Stimulated activated CD8-positive, alpha-beta memory T cell treated with anti-CD3 and anti-CD28 coated beads, Interleukin-4, amount 100 ng/mL, for 1 hour (primary cell): ENCODE measurements at places on chromosomes 7 and 10.

DNA sequence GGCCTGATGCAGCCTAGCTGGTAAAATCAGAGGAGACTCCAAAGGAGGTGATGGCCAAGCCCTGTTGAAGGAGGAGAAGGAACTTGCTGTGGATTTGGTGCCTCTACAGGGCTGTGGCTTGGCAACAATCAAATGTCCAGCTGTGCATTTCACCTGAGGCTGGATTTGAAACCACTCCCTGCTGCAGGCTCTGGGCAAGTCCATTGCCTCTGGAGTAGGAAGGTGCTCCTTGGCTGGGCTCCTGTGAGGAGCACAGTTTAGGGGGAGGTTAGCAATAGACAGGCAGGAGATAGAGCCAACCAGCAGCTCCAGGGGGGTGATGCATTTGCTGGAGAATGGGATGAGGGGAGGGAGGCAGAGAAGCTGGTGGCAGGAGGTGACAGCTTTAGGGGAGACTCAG is 26.5 kb downstream of the CDH23 start:
- no peak for DNase-seq

DNA sequence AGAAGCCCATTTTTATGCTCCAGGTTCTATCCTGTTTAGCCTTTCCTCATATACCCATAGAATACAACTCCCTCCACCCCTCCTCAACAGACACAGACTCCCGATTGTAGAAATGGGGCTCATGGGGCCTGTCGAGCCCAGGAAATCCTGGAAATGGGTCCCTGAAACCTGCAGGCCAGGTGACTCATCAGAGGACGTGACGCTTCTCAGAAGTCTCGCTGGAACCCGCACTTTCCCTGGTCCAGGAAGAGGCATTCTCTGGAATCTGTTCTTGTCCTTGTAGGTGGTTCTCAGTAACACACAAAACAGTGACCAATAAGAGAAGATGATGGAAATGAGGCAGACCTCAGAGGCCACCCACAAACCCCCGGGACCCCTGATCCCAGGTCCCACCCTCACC is 244.8 kb upstream of the PPP2R2D start:
- DNase-seq = no peak

- no peak for DNase-seq
Measured at GRCh38 chr10:101080933-101081931, 19.4 kb downstream of the KAZALD1 start.

DNA sequence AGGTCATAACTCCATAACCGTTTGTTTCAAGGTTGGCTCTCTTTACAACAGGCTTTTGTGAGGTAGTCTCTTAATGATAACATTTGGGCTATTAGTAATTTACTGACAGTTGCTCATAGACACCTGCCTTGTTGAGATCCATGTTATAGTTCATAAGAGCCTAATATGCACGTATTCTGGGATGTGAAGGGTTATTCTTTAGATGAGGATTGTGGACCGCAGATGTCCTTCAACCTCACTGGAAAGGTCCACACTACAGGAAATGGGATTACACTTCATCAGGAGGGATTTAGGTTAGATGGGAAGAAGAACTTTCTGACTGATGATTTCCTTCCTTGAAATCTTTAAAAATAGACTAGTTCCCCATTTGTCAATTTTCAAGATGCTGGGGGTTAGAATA is 62.8 kb downstream of the SAMD9 start:
- DNase-seq = no peak

- no peak for DNase-seq
Measured at GRCh38 chr7:126979722-126980121, 273.0 kb downstream of the GRM8 start.

GRCh38 chr7:67882843-67883242 is 886.2 kb downstream of the TYW1 start:
- DNase-seq = no peak

DNA sequence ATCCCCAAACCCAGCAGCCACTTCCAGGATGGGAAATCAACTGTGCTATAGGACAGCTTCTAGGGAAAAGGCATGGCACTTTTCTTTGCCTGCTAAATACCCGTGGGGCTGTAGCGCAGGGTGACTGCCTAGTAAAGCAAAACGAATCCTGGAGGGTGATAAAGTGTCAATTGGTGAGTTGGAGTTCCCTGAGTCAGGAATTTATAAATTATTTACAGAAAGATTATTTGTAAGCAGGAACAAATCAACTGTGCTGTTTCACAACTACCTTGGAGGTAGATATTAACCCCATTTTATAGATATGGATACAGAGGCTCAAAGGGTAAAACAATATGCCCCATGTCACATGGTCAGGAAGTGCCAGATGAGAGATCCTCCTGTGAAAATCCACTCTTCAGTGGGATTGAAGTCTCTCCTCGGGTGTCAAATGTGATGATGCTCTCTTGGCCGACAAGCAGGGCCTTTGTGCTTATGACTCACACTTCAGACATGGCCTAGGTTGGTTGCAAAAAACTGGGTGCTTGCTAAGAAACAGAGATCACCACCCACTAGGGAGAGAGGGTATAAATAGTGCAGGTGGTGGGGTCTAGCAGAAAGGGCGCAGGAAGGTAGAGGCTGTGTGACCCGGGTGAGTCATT is 383.2 kb upstream of the ZMIZ1 start:
- no peak for DNase-seq

DNA sequence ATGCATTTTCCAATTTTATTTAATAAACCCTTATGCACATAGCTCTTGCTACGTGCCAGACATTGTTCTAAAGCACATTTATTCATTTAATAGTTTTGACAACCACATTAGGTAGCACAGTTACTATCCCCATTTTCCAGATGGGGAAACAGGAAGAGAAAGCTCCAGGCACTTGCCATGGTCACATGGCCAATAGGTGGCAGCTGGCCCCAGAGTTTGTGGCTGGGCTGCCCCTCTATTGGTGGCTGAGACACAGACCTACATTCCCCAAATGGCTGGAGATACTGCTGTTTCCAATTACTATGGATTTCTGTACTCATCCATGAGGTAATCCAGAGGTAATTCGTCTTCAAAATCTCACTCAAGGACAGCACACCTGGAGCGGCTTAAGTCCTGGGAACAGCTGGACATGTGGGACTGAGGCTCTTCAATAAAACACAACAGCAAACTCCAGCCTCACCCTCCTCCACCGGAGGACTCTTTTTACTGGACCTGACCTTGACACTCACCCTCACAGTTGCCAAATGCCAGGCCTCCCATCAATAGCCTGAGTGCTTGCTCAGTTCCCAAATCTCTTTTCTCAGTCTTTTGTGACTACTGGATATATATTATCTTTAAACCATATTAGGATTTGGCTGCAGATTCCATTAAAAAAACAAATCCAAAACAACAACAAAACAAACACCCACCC is 106.1 kb downstream of the CLEC2L start:
- no peak for DNase-seq

- no peak for DNase-seq
Measured at GRCh38 chr7:27146491-27147198, 929 bp downstream of the HOXA6 start.

DNA sequence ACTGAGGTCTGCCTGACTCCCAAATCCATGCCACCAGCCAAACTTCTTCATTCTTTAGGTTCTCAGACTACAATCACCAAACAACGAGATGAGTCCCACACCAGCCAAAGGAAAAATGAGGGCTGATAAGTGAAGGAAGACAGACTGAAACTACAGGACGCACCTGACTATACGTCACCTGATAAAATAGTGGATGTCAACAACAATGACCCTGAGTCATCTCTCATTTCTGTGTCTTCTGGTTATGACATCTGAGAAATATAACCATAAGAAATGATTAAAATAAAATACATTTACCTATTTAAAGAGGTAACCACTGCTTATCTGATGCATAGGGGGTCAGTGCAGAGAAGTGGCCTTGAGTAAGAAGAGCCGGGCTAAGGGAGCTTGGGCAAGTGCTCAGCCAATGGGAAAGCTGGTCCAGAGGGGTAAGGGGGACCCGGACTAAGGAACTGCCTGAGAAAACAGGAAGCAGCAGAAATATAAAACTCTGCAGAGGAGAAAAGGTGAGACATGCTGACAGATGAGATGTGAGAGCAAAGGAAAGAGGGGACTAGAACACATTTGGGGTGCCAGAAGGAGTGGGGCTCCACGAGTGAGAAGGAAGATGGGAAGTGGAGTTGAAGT is 51.8 kb downstream of the HIPK2 start:
- no peak for DNase-seq

DNA sequence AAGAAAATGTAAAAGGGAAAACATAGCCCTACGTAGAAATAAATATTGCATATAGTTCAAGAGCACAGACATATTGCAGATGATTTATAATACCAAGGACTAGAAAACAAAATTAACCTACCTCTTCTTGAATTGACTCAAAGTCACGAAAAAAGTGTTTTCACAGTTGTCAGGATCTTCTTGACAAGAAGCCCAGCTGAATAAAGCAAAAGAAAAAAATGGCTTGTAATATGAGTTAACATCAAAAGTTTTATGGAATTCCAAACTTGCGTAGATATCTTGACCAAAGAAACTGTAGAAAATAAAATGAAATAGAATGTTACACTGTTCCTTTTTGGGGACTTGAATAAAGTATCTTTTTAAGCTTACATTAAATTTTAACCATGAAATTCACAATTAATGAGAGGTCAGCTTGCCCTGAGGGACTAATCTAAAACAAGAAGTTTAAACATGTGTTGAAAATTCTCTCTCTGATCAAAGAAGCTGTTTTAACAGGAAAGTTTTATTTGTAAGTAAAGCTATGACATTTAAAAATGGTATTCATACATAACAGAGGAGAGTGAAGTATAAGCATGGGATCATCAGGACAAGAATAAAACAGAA is 133.1 kb upstream of the SEMA3C start:
- DNase-seq = no peak

- no peak for DNase-seq
Measured at GRCh38 chr7:39540320-39540719, 25.9 kb upstream of the YAE1 start.

DNA sequence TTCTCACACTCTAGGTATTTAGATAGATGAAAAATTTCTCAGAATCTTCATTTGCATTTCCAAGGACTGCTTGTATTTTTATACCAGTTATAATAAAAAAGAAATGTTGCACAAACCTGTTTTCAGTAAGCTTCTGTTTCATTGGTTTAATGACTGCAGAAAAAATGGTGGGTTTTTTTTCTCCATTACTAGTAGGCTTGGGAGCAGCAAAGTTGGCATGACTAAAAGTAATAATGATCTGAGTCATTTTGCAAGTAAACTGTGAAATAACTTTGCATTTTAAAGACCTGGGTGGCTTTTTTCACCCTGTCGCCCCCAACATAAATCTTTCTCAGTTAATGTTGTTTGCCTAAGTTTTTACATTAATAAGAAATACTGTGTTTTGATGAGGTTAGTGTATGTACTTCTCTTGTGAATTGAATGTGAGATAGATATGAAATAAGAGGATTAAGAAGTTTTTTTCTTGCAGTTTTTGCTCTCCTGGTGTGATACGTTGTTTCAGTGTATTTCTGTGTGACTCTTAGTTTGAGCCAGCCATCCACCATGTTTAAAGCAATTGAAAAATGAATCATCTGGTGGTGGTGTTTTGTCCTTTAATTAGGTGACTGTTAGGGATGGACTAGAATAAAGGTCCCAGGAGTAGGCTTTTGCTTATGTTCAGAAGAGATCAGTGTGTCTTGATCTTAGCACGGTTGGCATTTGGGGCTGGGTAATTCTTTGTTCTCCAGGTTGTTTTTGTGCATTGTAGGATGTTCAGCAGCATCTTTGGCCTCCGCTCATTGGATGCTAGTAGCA is 1.8 kb downstream of the GNAI1 start:
- no peak for DNase-seq

DNA sequence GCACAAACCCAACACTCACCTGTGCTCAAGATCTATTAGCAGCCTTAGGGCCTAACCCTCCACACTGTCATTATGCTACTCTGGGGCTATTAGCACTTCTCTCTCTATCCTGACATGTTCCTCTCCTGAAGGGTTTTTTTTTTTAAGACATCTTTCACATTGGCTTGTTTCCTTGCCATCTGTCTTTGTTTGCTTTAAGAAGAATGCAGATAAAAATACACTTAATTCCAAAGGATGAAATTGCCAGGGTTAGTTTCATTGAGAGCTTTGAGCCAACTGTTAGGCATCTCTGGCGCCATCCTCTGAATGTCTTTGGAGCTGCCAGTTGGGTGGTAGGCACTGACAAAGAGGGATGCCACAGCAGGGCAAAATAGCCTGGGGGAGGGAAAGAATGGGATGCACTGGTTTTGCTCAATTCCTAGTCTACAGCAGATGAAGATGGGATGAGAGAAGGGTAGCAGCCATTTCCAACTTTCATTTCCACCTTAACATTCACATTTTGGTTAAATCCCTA is 399.2 kb downstream of the SORCS1 start:
- DNase-seq = no peak

GRCh38 chr10:118698421-118698820 is 56.3 kb downstream of the CACUL1 start:
- DNase-seq = peak; percentile 52

GRCh38 chr7:11689096-11689495 is 142.9 kb downstream of the THSD7A start:
- DNase-seq = no peak

GRCh38 chr10:75643405-75643804 is 212.0 kb downstream of the LRMDA start:
- DNase-seq = no peak

GRCh38 chr10:114541081-114541796 is 116.8 kb downstream of the ABLIM1 start:
- peak; percentile 36 for DNase-seq

DNA sequence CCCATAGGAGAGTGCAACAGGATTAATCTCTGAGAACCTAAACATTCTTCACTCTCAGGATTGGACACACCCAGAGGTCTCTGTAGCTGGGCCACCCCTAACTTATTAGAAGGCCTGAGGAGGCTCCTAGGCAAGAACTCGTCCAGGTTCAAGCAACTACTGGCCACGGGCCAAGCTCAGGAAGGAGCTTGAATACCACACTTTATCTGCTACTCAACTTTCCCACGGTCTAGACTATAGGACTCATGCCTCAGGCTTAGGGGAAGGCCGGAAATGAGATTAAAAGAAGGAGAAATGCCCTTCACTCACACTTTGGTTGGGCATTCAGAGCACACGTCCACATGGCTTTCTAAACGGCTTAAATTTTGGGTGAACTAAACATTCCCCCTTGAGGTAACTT is 142.8 kb upstream of the PHYHIPL start:
- DNase-seq = no peak

GRCh38 chr10:32627183-32627582 is 181.2 kb downstream of the CCDC7 start:
- no peak for DNase-seq

- no peak for DNase-seq
Measured at GRCh38 chr7:30469303-30469702, 9.3 kb downstream of the NOD1 start.

- DNase-seq = no peak
Measured at GRCh38 chr7:44685723-44686122, 62.9 kb upstream of the ZMIZ2 start.
